A549 treated with Hydrocortisone at 1 μM for 4 hours (cell line): ENCODE measurements at places on chromosomes 3 and 15. TPM values are rescaled to one million over a fixed set of nuclear protein-coding genes. Genes with fewer than 3 reads are reported as not detected.

GP9 gene
- not detected in 5 replicates for total RNA-seq

PP2D1 gene
- not detected in 5 replicates for total RNA-seq

ZBTB20 gene
- total RNA-seq, result 1.1 to 1.6 TPM (median 1.4 TPM) in 5 replicates

SCG5 gene
- total RNA-seq, result 1.6 to 2.7 TPM (median 2.0 TPM) in 5 replicates

GALK2 gene
- 18.7 to 27.1 TPM (median 19.5 TPM) in 5 replicates for total RNA-seq

DUOXA2 gene
- total RNA-seq, result not detected in 5 replicates

IDH2 gene
- total RNA-seq, result 38.9 to 49.7 TPM (median 43.5 TPM) in 5 replicates

ANKUB1 gene
- total RNA-seq, result not detected in 5 replicates

PRTG gene
- 8.3 to 11.1 TPM (median 10.2 TPM) in 5 replicates for total RNA-seq

FILIP1L gene
- 0.14 to 0.29 TPM (median 0.21 TPM) in 5 replicates for total RNA-seq

ACOX2 gene
- 6.0 to 9.8 TPM (median 8.0 TPM) in 5 replicates for total RNA-seq

FYTTD1 gene
- 22.6 to 34.3 TPM (median 28.5 TPM) in 5 replicates for total RNA-seq

P2RY14 gene
- not detected in 5 replicates for total RNA-seq

LIPH gene
- 4.8 to 7.6 TPM (median 5.5 TPM) in 5 replicates for total RNA-seq

NANOGP8 gene
- total RNA-seq, result not detected in 5 replicates

ZNF80 gene
- not detected in 5 replicates for total RNA-seq

SLC2A2 gene
- not detected in 5 replicates for total RNA-seq

HTR3E gene
- not detected in 5 replicates for total RNA-seq

CEMIP gene
- 1.0 to 1.6 TPM (median 1.2 TPM) in 5 replicates for total RNA-seq

ADAMTS9 gene
- total RNA-seq, result 0.65 to 0.88 TPM (median 0.72 TPM) in 5 replicates

TTBK2 gene
- total RNA-seq, result 1.6 to 2.2 TPM (median 2.0 TPM) in 5 replicates

CYP1A2 gene
- not detected in 5 replicates for total RNA-seq

VILL gene
- 0.06 to 0.21 TPM (median 0.09 TPM) in 4 of 5 replicates, not detected in the other for total RNA-seq
